ENCODE measurements at places on chromosomes 11 and 22.

DNA sequence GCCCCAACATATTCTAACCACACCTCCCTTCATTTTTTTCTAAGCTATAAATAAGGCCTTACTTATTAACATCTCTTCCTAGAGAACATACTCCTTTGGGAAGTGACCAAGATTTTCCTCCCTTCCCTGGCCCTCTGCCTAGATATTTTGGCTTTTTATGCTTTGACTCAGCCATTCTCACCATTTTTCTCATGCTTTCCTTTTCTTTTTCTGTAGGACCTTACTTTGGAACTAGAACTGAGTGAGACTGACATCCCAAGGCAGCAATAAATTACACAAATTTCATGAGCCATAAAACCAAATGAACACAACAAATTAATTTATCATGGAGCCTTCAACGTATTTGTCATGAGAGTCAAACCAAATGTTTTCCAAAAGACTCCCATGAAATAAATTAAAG is 142.7 kb upstream of the CTSC start:
- DNase-seq: peak; percentile 30

- no peak for DNase-seq
Observed at GRCh38 chr11:33390944-33391892, 134.0 kb downstream of the HIPK3 start.

DNA sequence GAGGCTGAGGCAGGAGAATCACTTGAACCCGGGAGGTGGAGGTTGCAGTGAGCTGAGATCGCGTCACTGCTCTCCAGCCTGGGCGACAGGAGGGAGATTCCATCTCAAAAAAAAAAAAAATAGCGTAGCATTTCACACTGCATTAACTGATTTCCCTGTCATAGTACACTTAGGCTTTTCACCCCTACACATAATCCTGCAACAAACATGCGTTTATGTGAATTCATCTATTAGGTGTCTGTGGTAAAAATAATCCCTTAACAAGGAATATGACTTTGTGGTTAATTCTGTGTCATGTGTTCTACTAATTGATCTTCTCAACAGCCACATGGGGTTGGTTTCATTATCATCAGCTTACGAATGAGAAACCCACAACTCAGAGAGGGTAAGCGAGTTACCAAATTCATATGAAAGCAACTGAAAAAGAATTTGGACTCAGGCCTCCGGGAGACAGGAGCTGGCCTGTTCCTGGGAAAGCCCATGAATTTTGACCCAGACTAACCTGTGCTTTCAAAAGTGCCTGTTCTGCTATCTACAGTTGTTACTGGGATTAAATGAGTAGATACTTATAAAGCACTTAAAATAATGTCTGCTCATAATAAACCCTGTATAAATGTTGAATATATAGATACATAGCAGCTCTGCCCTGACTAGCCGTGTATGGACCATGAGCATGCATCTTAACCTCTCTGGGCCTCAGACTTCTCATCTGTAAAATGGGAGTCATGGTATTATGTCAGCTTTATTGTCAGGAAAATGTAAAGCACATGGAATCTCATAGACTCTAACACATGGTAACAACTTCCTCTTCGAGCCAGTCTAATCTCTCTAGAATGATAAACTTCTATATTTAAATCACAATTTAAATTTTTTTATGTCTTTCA is 36.6 kb downstream of the KCNJ1 start:
- no peak for DNase-seq

- no peak for DNase-seq
Observed at GRCh38 chr11:47879259-47880158, 31.4 kb upstream of the NUP160 start.

- DNase-seq: no peak
Observed at GRCh38 chr11:783581-784015, 6.3 kb downstream of the CEND1 start.

GRCh38 chr11:104573441-104573990 is 324.7 kb downstream of the CASP12 start:
- no peak for DNase-seq

- no peak for DNase-seq
Observed at GRCh38 chr22:36419177-36419911, 31.6 kb upstream of the MYH9 start.

GRCh38 chr11:37812281-37812880 is 1214.3 kb upstream of the RAG2 start:
- DNase-seq: no peak

DNA sequence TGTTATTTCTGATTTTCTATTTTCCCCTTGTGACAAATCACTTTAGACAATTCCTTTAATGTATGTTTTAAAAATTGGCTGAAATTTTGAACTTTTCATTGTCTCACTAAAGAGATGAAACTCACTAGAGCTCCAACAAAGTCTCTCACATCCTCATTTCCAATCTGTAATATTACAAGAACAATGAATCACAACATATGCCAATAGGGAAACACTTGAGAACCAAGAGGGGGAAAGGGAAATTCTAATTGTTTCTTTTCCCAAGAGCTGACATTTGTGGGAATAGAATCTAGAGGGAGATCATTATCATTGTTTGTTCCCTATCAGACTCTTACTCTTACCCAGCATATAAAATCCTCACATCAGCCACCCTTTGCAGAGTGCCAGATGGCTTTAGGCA is 28.2 kb downstream of the OR10D3 start:
- DNase-seq: no peak

DNA sequence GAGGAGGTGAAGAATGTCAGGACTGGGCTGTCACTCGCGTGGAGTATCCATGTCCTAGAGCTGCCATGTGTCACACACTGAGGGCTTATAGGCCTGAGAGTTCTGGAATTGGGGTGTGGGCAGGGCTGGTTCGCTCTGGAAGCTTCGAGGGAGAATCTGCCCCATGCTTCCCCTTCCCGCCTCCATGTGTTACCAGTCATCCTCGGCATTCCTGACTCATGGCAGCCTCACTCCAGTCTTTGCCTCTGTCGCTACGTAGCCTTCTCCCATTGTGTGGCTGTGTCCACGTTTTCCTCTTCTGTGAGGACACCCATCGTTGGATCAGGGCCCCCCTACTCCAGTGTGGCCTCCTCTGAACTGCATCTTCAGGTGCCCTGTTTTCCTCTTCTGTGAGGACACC is 301.2 kb downstream of the TBC1D22A start:
- no peak for DNase-seq

DNA sequence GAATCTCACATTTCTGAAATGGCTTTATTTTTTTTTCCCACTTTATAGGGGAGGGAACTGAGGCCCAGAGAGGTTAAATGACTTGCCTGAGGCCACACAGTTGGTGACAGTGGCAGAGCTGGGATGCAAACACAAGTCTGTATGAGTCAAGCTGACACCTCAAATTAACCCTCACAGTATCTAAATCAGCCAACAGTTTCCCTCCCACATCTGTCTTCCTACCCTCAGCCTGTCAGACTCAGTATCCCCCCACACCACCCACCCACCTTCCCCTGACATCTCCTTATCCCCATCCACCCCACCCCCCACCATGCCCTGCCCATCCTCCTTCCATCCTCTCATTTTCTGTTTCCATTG is 95.2 kb downstream of the TP53I11 start:
- DNase-seq: no peak

DNA sequence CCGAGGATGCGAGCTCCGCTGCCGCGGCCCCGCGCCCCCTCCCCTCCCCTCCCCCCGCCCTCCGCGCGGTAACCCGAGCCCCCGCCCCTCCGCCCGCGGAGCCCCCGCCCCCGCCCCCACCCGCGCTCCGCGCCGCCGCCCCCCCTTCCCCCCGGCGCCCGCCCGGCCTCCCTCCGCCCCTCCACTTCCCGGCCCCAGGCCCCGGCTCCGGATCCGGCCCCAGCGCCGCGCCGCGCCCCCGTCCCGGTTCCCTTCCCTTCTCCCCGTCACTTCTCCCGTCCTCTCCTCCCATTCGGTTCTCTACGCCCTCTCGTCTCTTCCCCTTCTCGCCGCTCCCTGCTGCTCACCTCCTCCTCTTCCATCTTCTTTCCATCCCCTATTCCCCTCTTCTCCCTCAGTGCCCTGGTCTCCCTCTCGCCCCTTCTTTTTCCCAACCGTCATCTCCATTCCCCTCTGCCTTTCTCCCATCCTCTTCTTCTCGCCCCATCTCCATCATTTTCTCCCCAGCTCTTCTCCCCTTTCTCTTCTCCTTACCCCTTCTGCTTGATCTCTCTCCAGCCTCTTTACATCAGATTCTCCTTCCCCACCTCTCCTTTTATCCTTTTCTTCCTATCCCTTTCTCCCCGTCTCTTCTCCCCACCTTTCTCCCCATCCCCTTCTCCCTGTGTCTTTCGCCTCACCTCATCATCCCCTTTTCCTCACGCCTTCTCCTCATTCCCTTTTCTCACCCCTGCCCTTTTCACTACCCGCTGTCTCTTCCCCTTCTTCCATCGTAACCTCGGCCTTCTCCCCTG is at the start of gene DCHS1:
Gene DCHS1 (minus strand): TSS at position 20 of the 794 bp plus-strand sequence. CDS start 14,196 bp downstream, outside the sequence.
- peak; percentile 70 for DNase-seq

- peak; percentile 82 for DNase-seq
Observed at GRCh38 chr11:116787786-116788486, at the start of gene ZPR1. Gene ZPR1 (minus strand): TSS chr11:116788023. CDS start chr11:116787990, 33 bp downstream.

DNA sequence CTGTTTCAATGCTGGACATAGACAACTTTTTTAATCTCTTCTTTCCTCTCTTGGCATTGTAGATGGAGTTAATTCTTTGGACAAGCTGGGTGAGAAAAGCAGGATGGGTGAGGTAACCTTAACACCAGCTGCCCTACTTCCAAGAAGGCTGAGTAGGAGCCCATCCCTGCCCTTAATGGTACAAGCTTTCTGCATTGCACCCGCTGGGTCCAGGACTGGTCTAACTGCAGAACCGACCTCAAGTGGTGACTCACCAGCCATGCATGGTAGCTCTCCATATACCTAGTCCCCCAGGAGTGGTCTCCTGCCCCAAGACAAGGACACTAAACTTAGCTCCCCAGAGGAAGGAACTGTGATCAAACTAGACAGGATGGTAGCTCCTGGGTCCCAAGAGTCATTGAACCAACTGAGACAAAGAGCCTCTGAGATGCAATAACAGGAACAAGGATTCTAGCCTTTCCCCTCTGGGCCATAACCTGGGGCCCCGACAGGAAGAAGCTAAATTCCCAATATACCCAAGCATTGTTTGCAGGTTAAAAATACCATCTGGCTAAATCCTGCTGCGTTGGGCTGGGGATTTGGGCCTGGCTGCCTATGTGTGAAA is 32.1 kb downstream of the RPL27A start:
- DNase-seq: no peak

GRCh38 chr11:66219846-66220565 is 48.4 kb upstream of the RAB1B start:
- DNase-seq: no peak

GRCh38 chr11:57476757-57477506 is 16.6 kb downstream of the RTN4RL2 start:
- DNase-seq: no peak

GRCh38 chr11:19961225-19961624 is 199.1 kb downstream of the DBX1 start:
- DNase-seq: no peak

DNA sequence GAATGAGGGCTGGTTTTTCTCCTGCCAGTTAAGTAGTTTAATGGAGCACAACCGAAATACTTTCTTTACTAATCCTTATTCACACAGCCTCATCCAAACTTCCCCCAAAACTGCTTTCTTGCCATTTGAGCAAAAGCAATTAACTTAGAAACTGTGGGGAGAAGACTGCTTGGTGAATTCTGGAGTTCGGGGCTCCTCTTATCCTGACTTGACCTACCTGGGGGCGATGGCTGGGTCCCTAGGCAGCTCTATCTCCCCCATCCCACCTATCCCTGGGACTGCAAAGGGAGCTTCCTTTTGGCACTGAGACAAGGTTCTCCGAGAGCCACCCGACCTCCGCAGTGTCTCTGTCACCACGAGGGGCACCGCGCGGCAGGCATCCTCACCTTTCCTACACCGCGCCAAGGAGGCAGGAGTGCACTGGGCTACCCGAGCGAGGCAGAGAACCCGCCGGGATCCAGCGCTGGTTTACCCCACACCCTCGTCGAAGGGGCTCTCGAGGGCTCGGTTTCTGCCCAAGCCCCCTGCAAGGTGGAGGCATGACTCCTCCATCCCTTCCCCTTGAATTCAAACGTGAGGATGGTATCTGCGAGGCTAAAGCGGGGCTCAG is 759 bp downstream of the DESI1 start:
- peak; percentile 53 for DNase-seq

DNA sequence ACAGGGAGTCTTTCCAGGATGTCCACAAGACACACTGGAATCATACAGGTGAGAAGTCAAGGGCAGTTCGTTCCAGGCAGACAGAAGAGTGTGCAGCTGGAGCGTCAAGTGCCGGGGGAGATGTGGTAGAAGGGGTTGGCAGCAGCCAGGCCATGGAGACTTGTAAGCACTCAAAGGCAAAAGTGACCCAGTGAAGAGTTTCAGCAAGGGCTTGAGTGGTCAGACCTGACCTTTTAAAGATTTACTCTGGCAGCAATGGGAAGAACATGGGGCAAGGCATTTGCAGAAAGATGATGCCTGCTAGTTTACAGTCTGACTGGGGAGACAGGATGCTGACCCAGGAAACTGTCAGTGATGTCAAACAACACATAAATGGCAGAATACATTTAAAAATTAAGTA is 29.0 kb downstream of the P4HA3 start:
- DNase-seq: no peak

GRCh38 chr22:43129426-43130425 is 13.5 kb downstream of the MCAT start:
- no peak for DNase-seq

DNA sequence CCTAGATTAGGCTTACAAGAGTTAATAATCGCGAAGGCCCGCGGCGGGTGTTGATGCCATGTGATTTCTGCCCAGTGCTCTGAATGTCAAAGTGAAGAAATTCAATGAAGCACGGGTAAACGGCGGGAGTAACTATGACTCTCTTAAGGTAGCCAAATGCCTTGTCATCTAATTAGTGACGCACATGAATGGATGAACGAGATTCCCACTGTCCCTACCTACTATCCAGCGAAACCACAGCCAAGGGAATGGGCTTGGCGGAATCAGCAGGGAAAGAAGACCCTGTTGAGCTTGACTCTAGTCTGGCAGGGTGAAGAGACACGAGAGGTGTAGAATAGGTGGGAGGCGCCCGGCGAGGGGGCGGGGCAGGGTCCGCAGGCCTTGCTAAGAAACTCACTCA is 65.5 kb downstream of the AAMDC start:
- no peak for DNase-seq

- no peak for DNase-seq
Observed at GRCh38 chr22:36010090-36010489, 18.5 kb downstream of the RBFOX2 start.

DNA sequence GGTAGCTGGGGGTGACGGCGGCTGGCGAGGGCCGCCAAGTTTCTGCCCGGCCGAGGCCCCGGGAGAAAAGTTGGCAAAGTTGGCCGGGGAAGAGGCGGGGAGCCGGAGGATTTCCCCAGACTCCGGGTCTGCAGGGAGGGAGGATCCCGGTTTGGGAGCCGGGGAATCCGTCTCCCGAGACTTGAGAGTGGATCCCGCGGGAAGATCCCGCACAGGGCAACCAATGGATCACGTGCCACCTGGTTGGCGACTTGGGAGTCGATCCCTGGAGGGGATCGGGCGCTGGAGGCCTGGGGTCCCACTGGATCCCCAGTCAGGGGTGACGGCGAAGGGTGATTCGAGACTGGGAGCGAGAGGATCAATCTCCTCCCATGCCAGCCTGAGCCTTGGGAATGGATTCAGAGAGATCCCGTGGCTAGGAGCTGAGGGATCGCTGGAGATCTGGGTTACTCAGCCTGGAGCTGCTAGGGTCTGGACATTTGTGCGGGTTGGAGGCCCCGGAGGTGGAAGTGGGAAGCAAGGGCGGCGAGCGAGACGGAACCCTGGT is 394 bp downstream of the KIAA1671 start:
- DNase-seq: peak; percentile 93

- no peak for DNase-seq
Observed at GRCh38 chr22:30299322-30299721, 10.0 kb upstream of the CASTOR1 start.

GRCh38 chr11:111635706-111636045 is 33.4 kb downstream of the SIK2 start:
- DNase-seq: no peak

GRCh38 chr11:122604621-122605020 is 50.9 kb upstream of the UBASH3B start:
- no peak for DNase-seq
